ENCODE measurements at places on chromosomes 2 and 18.

GRCh38 chr2:8475349-8476031 lies 206.4 kb upstream of the ID2 start:
- DNase-seq = no peak

DNA sequence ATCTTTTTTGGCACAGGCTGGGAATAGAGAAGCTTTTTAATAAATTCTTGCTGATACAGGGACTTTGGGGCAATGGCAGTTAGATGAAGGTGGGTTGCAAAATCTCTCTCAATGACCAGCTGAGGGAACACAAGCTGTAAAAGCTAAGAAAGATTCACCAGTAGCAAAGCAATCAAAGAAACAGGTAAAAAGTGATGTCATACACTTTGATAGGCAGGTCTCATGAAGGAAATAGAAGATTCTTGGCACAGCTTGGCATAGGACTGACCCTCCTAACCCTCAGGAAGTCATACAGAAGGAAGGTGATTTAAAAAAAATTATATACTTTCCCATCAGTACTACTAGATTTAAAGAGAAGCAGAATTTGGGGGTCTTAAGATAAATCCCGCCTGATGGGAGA lies 263.6 kb downstream of the LPIN1 start:
- no peak for DNase-seq

DNA sequence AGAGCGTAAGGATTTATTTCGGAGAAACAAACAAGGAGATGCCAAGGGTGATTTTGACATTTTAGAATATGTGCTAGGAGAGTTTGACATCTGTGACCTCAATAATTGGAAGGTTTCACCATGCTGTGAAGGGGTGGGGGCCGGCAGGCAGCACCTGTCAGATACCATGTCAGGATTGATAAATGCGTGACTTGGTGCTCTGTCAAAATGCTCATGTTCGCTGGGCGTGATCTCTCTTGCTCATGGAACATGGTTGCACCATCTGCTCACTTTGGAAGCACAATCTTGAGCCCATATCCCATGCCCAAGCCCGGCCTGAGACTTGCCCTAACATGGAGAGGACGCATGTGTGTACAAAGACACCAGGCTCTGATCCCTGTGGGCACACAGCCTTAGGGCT lies 347.6 kb downstream of the RNF144A start:
- no peak for DNase-seq

DNA sequence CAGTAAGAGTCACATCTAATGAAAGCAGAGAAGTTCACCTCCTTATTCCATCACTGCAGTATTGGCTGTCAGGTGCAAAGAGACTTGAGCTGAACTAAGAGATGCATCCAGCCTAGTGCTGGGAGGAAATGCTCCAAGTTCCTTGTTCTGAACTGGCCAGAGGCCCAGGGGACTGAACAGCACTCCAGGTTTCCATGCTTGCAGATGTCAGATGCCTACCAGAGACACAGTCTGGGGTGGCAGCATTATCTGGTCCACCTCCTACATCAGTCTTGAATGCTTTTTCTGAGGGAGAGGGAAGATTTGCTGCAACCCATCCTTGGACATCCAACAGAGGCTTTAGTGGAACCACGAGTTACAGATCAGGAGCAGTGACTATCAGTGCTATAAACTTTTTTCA lies 331.3 kb downstream of the CYRIA start:
- no peak for DNase-seq

DNA sequence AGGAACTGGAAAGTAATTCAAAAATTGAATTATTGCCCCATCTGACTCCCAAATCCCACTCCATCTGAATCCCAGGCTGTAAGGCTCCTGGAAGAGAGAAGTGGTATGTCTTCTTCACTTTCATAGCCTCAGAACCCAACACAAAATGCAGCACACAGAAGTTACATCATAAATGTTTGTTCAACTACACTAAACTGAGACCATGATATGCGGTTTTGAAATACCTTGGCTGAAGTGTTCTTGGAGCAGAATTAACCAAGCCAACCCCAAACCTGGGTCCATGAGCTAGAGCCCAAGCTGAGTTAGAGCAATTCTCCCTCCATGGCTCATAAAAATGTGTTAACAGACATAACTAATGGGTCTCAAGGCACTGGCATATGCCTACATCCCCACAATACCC lies 23.3 kb downstream of the NEB start:
- DNase-seq = no peak

DNA sequence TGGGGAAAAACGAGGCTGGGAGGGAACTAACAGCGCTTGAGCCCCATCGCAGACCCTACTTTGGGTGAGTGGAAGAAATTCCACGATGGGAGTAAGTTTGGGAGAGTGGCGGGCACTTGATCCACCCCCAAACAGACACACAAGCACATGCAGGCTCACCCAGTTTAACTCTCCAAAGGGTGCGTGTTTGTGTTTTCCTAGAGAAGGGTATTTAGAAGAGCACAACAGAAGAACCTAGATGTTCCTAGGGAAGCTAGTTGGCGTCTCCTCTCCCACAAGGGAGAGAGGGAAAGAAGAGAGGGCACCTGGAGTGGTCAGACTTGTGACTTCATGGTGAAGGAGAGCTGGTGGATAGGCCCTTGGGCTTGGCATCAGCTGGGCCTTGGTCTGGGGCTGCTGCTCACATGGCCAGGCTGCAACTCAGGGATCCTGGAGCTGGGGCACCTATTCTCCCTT lies 3.2 kb downstream of the GATA6 start:
- DNase-seq = no peak
